ENCODE measurements at places on chromosomes 4 and X.

DNA sequence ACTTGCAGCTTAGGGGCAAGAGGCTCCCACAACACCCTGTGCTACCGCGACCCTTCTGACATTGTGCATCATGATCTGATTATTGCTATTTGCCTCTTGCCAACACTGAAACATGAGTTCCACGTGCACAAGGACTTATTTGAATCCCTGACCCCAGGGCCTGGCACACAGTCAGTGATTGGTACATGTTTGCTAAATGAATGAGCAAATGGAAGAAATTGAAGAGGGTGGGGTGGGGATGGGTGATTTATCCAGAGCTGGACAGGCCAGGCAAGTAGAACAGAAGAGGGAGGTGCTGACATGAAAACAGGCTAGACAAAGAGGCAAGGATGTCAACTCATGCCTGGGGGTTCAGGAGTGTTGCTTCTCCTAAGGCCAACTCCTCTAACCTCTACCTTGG, 24.9 kb upstream of the RPL39 start:
- DNase-seq: no peak

DNA sequence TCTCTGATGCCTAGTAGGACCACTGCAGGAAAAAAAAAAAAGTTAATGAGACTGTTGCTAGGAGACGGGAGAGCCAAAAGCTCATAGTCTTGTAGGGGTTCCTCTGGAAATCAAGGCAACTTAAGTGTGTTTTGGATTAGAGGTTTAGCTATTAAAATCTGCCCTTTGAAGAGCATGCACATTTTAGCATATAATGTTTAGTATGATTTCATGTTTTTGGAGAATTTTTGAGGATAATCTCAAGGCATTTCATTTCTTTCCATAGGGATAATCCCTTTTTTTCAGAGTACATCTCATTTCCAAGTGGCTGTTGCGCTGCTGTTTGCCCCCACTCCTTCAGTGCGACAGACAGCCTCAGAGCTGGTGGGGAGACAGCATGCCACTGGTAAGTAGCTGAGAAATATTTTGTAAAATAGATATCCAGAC, at the start of gene LINC00632:
Gene LINC00632 (plus strand): TSS at position 339 of the 426 bp plus-strand sequence.
- DNase-seq: no peak

GRCh38 chr4:69594382-69594781, 45.1 kb downstream of the UGT2A2 start:
- no peak for DNase-seq

- DNase-seq: no peak
Observed at GRCh38 chr4:181121733-181122132, 1121.5 kb upstream of the TENM3 start.

DNA sequence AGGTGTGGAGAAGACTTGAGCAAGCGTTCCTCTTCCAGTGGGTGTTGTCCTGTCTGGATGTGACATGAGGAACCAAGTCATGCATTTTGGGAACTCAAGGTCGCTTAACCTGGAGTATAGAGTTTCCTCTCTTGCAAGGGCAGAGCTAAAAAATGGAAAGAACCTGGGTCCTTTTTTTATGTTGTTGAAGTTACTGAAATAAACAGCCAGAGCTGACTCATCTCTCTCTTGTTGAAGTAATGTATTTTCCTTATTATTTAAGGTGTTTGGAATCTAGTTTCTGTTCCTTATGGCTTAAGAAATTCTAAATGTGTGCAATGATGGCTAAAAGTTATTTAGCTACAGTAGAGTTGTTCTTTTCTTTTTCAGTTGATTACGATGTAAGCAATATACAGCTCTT, 314.5 kb downstream of the CAMK2D start:
- DNase-seq: no peak

DNA sequence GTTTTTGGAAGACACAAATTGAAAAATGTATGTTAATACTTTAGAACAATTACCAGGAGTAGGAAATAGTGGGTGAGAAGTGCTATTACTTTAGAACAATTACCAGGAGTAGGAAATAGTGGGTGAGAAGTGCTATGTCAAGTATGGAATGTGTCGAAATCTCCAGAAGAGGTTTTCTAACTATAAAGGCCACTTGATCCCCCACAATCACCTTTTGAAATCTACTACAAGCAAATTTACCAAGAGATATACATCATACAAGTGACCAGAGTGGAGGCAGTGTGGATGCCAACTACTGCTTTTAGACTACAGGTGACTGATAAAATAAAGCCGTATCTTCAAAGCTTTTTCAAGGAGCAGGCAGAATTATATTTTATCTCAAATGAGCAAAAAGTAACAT, 43.1 kb downstream of the MAB21L2 start:
- DNase-seq: no peak

GRCh38 chr4:63580796-63581475, 828.3 kb downstream of the TECRL start:
- DNase-seq: no peak

DNA sequence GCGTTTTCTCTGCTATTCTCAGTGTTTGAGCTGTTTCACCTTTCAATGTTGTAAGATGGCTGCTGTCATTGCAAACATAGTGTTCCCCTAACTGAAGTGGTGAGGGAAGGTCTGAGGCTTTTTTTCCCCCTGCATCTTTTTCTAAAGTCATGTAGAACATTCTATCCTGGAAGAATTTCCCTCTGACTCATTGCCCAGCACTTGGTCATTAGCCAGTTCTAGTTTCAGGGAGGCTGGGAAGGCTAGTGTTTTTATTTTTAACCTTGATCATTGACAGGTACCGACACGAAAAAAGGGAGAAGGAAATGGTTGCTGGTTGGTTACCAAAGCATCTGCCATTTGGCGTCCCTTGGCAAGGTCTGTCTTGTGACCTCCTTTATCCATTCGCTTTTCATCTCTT, 6.6 kb downstream of the LANCL3 start:
- DNase-seq: no peak

DNA sequence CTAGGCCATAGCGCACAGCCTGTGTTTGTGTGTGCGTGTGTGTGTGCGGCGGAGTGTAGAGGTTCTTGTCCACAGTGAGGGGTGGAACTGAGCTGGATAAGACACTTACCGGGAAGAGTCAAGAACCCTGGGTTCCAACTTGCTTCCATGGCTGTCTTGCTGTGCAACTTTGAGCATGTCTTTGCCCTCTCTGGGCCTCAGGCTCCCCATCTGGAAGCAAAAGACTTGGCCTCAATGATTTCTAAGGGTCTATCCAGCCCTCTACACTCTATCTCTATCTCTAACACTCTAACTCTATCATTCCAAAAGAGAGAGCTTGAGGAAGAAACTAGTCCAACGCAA, 121.3 kb upstream of the PJA1 start:
- DNase-seq: no peak

- peak; percentile 77 for DNase-seq
Observed at GRCh38 chr4:142314686-142315085, 531.4 kb downstream of the INPP4B start.

- DNase-seq: no peak
Observed at GRCh38 chrX:134718966-134719317, 60.7 kb upstream of the PLAC1 start.
